ENCODE measurements at places on chromosomes 5 and 9. TPM values are rescaled to one million over a fixed set of nuclear protein-coding genes. Genes with fewer than 3 reads are reported as not detected.

Gene SPATA31C2
- not detected for total RNA-seq

Gene PDGFRB
- 68.9 TPM for total RNA-seq

Gene CAMK4
- total RNA-seq: 91.1 TPM

DNA sequence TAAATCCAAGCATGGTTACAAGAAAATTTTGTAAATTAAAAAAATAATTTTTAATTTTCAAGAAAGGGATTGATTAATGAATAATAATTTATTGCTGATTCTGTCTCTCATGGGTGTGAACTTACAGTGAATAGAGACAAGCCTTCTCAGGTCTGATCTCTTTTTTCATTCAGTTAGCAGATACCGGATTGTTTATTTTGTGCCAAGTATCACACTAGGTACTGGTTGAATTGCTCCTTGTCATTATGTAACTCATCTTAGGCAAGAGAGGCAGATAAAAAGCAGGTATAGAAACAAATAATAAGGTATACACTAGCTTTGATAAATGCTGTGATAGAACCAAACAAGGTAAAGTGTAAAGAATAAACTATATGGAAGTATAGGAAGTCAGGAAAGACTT, 283.3 kb downstream of the PJA2 start:
- no peak for DNase-seq

GRCh38 chr5:2223303-2223702, 340.6 kb upstream of the IRX4 start:
- DNase-seq: no peak

- no peak for DNase-seq
These were observed 5.7 kb upstream of the PTGR1 start for GRCh38 chr9:111605041-111605559.

GRCh38 chr5:13115476-13115875, 829.0 kb downstream of the DNAH5 start:
- no peak for DNase-seq

GRCh38 chr5:138216799-138217198, 3.7 kb upstream of the CDC23 start:
- DNase-seq: no peak
